ENCODE measurements at places on chromosomes 6 and 20.

- DNase-seq, result no peak
Observed at GRCh38 chr20:45944965-45945677, 10.6 kb downstream of the PCIF1 start.

DNA sequence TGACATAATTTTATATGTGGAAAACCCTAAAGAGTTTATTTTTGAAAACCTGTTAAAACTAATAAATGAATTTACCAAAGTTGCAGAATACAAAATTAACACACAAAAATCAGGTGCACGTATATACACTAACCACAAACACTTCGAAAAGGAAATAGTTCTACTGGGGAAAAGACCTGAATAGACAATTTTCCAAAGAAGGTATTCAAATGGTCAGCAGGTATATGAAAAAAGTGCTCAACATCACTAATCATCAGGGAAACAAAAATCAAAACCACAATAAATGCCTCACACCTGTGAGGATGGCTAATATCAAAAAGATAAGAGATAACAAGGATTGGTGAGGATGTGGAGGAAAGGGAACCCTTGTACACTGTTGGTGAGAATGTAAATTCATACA lies 110.6 kb downstream of the PXDC1 start:
- DNase-seq, result no peak

- no peak for DNase-seq
Observed at GRCh38 chr6:170084166-170084730, 206.6 kb downstream of the DLL1 start.

- no peak for DNase-seq
Observed at GRCh38 chr6:15048367-15048766, 197.5 kb upstream of the JARID2 start.

- no peak for DNase-seq
Observed at GRCh38 chr6:159686703-159687102, 6.3 kb downstream of the SOD2 start.

GRCh38 chr20:44702776-44703175 lies 12.4 kb upstream of the CCN5 start:
- no peak for DNase-seq

GRCh38 chr6:7642791-7643190 lies 52.8 kb downstream of the SNRNP48 start:
- DNase-seq, result no peak

DNA sequence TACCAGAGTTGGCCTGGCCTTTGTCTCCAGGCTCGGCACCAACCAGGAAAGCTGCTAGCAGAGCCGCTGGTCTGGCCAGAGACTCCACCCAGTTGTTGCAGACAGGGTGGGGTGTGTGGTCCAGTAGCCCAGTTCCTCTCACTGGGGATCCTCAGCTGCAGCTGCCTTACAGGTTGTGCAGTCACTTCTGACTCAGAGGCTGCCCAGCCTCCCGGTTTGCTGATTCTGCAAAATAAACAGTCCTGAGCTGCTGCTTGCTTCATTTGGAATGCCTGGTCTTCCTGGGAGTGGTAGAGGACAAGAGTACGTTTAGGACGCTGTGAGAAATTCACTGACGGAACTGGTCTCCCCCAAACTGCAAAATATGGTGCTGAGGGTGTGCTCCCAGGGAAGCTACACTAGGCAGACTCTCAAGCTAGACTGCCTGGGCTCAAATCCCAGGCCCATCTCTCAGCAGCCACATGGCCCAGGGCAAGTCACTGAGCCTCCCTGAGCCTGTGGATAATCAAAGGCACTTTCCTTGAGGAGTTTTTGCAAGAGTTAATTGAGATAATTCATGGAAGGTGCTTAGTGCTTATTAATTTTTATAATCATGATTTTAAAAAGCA lies 246.1 kb downstream of the TFAP2C start:
- no peak for DNase-seq

- no peak for DNase-seq
Observed at GRCh38 chr20:44057698-44058675, 129.0 kb downstream of the JPH2 start.

DNA sequence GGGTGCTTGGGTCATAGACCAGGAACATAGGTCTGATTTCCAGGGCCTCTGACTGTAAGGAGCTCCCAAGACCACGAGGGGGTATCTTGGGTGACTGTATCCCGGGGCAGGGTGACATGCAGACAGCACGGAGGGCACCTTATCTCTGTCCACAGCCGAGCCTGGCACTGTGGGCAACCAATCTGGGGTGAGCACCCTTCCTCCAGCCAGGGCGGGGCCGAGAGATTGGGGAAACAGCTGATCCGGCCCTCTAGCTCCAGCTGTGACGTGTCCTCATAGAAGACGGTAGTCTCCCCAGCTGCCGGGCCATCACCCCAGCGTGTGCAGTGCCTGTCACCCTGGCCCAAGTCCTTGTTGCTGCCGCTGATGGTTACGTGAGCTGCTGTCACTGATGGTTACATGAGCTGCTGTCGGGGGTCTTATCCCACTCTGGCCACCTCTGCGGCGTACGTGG lies 139.6 kb upstream of the RNF24 start:
- DNase-seq, result no peak

- no peak for DNase-seq
Observed at GRCh38 chr6:39003072-39003471, 45.5 kb upstream of the GLP1R start.

GRCh38 chr20:1879369-1879768 lies 15.8 kb upstream of the SIRPA start:
- no peak for DNase-seq

- no peak for DNase-seq
Observed at GRCh38 chr6:115120391-115120790, 777.6 kb upstream of the HS3ST5 start.

DNA sequence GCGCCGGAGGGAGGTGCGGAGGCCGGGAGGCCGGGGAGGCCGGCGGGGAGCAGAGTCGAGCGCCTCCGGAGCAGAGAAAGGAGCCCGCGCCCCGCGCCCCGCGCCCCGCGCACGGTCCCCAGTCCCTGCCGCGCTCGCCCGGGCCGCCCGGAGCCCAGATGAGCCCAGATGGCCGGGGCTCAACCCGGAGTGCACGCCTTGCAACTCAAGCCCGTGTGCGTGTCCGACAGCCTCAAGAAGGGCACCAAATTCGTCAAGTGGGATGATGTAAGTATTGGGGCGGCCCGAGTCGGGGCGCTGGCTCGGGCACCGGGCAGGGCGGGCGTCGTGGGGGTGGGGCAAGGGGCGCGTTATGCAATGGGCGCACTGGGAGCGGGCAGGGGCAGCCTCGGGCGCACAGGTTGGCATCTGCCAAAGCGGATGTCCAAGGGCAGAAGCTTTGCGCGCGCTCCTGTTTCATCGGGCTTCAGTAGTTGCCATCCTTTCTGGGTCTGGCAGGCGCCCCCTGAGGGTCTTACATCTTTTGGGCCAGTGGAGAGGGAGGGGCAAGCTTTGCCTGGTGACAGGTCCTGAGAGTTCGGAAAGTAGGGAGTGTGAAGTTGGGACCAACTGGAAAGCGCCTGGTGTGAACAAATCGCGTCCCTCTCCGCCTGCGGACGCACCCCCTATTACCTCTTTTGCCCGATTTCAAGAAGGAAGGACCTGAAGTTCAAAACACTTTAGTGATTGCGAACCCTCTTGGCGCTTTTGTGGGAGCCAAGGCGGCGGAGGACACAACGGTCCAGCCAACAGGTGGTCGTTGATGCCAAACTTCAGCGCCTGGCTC lies 631 bp downstream of the PLCB1 start:
- DNase-seq, result no peak

- no peak for DNase-seq
Observed at GRCh38 chr20:11261533-11262000, 587.8 kb upstream of the JAG1 start.

GRCh38 chr6:98880486-98880885 lies 46.1 kb downstream of the POU3F2 start:
- DNase-seq, result no peak

DNA sequence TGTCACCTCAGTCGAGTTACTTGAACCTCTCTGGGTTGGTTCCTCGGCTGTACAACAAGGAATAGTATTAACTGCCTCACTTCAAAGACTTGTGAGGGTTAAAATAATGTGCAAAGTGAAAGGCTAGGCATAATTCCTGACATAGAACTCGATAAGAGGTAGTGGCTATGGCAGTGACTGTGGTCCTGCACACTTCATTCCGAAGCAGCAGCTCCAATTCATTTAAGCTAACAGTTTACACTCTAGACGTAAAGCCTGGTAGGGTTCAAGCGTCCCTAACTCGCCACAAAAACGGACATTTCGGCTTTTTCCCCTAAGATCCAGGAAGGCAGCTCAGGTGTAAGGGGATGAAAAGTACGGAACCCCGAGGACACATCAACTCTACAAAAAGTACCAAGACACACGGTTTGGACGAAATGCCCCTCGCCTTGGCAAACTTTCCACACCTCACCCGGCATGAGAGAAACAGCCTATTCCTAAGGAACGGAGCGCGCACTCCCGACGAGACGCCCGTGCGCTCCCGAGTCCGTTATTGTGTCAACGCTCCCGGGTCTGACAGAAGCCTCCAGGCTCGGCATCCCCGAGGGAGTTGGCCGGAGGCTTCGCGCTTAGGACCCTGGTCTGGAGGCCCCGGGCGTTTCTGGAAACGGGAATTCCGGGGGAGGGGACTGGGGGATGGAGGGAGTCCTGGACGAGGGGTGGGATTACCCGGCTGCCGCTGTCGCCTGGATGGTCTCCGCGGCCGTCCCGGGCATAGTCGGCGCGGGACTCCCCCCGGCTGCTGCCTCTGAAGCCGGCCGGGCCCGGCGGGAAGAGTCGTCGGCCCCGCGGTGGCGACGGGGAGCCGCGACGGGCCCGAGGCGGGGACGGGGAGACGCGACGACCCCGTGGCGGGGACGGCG lies 937 bp downstream of the ZNF318 start:
- no peak for DNase-seq

DNA sequence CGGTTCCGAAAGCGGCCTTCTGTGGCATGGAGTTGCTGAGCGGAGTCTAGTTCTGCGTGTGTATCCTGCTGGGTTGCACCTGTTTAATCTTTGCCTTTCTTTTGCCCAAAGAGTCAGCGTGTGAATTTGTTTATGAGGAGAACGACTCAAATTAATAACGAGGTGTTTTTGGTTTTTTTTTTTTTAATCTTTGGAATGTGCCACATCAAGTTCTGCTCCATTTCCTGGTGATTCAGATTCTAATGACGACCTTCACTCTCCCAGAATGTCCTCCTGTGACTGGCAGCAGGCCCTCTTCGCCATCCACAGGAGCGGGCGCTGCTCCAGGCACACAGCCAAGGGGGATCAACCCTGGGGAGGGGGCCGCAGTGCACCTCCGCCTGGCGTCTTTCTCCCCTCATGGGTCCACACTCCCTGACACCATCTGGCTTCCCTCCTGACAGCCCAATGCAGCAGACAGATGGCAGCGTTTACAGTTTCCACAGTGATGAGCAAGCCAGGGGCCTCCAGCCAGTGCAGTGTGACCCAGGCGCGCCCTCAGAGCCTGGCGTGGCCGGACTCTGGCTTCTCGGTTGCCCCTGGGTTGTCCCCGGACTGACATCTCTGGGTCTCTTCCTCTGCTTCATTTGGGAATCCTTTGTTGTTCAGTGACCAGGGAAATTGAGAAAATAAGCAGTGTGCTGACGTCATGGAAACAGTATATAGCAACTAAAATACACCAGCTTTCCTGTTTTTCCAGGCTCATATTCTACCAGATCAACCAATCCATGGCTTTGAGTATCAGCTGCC lies 27.5 kb upstream of the AFDN start:
- DNase-seq, result no peak

DNA sequence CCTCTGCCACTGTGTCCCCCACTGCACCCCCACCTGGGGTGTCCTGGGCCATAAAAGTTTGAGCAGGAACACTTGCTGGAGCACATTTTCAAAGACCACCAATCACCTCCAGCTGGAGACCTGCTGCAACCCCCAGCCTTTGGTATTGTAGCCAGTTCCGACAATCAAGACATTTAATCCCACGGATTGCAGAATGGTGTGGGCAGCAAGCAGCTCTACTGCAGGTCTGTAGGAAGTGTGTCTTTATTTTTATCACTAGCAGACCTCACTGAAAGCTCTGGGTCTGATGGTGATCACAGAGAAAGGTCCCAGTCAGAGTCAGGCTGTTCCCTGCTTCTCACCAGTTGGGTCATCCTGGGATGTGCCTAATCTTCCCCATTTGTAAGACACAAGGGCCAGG lies 167.1 kb upstream of the ECI2 start:
- DNase-seq, result no peak

DNA sequence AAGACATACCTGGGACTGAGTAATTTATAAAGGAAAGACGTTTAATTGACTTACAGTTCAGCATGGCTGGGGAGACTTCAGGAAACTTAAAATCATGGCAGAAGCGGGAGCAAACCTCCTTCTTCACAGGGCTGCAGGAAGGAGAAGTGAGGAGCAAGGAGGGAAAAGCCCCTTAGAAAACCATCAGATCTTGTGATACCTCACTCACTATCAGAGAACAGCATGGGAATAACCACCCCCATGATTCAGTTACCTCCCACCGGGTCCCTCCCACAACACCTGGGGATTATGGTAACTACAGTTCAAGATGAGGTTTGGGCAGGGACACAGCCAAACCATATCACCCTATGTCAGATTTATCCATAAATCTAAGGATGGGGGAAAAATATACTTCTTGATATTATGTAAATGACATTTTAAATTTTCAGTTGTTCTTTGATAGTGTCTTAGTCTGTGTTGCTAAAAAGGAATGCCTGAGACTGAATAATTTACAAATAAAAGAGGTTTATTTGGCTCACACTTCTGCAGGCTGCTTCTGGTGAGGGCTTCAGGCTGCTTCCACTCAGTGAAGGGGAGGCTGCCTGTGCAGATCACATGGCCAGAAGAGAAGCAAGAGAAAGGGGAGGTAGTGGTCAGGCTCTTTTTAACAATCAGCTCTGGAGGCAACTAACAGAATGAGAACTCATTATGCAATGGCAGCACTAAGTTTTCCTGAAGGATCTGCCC lies 1.2 kb upstream of the MCM9 start:
- DNase-seq, result no peak

GRCh38 chr6:161133963-161134362 lies 139.9 kb downstream of the AGPAT4 start:
- DNase-seq, result no peak

GRCh38 chr20:38569747-38570525 lies 11.1 kb upstream of the ADIG start:
- DNase-seq, result no peak

GRCh38 chr6:90118581-90118980 lies 178.1 kb downstream of the BACH2 start:
- DNase-seq, result no peak

DNA sequence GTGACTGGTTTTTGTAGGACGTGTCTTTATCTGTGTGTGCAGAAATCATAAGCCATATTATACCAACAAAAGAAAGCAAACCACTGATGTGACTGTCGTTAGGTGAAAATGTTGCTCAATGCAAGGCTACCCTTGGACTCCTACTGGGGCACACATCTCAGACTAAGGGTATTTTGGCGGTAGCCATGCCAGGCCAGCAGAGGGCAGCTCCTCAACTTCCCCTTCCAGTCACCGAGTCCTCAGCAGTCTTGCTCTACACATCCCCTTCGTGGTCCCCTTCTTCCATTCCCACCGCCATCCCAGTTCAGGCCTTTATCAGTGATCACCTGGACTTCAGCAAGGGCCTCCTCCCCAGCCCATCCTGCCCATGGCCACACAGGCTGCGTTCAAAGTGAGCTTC lies 113.7 kb upstream of the GGTLC1 start:
- DNase-seq, result no peak

GRCh38 chr6:143545976-143546547 lies 34.5 kb upstream of the FUCA2 start:
- no peak for DNase-seq

GRCh38 chr6:56851074-56851473 lies 103.8 kb upstream of the BEND6 start:
- DNase-seq, result no peak
